ENCODE measurements at places on chromosomes 3 and 15.
A peak's percentile ranks its signal among the peaks of the same experiment; 100 is the strongest.

DNA sequence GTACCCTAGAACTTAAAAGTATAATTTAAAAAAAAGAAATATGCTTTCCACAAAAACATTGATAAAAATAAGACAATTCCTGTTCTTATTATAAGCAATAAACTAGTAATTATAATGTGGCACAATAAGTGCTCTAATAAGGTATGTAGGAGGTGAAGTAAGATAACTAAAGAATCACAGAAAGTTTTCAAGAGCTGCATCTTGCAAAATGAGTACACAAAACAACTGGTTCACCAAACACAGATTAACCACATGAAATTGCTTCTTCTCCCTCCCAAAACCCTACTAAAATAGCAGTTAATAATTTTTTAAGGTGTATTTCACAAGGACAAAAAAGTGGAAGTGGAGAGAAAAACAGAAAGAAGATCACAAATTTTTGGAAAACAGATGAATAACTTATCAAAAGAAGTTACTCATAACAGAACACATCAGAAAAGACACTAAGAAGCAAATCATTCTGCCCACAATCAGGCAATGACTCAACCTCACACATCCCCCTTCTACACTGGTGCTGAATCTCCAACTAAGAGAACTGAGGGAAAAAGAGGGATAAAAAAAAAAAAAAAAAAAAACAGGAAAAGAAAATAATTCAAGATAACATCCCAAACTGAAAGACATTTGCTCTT lies 64.2 kb downstream of the TBC1D5 start:
- DNase-seq = no peak

GRCh38 chr3:13886593-13887129 lies 6.8 kb upstream of the WNT7A start:
- no peak for DNase-seq

GRCh38 chr3:41338276-41338675 lies 139.0 kb downstream of the CTNNB1 start:
- no peak for DNase-seq

- no peak for DNase-seq
Measured at GRCh38 chr15:49686599-49686998, 65.8 kb downstream of the DTWD1 start.

DNA sequence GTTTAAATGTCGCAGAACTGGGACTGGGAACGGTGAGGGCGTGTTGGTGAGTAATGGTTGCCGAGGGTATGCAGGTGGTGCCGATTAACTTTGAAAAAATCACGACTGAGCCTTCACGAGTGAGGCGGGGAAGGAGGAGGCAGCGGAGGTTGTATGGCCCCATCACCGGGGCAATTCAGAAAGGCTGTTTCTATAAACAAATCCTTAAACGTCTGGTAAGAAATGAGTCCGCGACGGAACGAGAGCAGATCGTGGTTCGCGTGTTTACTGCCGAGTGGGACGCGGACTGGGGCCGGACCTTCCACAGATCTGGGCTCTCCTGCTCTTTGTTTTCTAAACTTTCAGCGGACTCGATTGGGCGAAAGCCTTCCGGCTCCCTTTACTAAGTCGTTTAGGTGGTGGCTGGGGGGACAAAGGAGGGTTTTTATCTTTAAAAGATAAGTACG lies 2.7 kb downstream of the IGF1R start:
- no peak for DNase-seq

- no peak for DNase-seq
Measured at GRCh38 chr3:144384241-144384979, 412.8 kb downstream of the DIPK2A start.

DNA sequence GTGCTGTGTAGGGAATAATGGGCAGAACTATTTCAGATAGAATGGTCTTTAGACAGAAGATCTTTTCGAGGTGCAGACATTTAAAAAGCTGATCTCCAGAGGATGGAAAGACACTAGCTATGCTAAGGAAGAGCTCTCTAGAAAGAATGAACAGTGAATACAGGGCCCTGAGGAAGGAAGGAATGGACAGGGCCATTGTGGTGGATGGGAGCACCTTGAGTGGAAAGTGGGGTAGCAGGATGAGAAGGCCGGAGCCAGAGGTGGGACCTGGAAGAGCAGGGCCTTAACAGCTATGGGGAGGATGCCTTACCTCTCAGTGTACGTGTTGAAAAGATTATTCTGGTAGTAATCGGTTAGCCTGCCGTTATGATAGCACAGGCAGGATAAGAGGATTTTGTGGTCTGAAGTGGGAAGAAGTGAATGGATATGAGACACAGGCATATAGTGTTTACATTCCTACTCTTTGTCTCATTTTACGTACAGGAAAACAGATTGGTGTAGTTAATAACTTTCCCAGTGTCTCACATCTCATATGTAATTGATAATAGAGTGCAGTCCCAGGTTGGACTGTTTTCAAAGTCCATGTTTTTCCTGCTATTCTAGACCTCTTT lies 172.4 kb downstream of the KLHL25 start:
- no peak for DNase-seq

DNA sequence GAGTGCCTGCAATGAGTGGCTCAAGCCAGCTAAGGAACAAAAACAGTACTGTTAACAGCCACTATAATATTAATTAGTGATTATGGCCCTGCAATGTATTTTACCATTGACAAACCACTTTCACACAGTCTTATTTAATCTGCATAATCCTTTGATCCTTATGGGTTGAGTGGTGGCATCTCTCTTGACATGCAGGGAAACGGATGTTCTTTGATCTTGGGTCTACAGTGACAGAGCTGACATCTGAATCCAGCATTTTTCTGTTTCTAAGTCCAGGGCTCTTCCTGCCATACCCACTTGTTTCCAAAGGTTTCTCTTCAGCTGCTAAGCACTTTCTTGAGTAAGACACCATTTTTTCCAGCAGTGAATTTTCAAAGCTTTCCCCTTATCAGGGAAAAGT lies 277.7 kb upstream of the ROPN1 start:
- DNase-seq = no peak

GRCh38 chr3:124268355-124268754 lies 276.4 kb upstream of the ROPN1 start:
- no peak for DNase-seq

DNA sequence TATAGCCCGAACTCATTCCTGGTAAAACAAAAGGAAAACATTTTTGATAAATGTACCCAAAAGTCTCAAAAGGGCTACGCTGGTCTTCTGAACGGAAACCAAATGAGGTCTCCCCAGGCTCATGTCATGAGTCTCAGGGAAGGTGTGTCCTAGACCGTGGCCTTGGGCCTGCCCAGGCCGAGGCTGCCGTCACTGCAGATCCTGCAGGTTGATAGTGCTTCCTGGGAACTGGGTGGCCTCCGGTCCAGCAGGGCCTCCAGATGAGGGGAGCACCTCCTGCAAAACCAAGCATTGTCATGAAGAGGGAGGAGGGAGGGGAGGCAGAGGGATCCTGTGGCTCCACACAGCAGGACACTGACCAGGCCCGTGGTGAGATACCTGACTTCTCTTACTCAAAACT lies 37.5 kb downstream of the ZXDC start:
- no peak for DNase-seq

DNA sequence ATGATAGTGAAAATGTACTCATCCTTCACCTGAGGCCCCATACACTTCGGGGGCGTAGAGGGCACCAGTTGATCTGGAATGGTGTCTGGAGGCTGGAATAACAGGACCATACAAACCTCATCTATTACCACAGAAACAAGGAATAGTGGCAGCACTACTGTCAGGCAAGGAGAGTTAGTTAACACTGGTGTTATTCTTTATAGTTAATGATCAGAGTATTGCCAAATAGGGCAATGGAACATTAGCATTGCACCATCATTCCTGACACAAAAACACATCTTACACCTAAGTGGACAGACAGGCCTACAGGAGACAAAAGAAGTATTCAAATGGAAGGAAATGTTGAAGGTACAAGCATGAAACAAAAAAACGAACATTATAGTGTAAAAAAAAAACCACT lies 137.0 kb upstream of the UBP1 start:
- DNase-seq = no peak

DNA sequence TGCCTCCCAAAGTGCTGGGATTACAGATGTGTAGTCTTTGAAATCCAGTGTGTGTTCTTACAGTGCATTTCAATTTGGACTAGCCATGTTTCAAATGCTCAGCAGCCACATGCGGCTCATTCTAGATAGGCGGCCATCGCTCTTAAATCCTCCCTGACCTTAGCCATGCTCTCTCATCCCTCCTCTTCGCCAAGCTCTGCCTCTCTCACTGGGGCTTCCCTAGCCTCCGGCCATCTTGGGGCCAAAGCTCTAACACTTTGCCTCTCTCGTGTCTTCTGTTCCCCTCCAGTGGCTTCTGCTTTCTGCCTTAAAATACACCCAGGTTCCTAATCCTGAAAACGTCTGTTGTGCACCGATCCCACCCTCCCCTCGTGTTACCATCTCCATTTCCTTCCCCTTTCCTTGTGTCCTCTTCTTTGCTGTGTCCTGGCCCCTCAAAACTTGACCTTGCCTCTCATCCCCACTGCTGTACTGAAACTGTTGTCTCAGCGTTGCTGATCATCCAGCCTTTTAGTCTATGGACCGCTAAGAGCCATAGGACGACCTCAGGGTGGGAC lies 1.4 kb upstream of the GHRL start:
- no peak for DNase-seq

DNA sequence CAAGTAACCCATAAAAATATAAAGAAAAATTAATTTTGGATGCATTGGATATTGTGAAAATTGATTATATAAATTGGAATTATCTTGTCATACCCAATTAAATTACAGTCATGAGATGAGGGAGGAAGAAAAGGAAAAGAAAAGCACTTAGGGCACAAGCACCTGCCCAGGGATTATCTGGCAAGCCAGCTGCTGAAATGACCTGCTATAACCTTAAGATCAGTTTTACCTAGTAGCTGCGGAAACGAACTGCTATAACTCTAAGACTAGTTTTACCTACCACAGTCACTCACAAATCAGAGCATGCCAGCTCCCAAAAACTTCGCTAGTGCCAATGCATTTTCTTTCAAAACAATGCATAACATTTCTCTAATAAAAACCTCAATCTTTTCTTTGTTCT lies 26.2 kb downstream of the LRRFIP2 start:
- DNase-seq = no peak

DNA sequence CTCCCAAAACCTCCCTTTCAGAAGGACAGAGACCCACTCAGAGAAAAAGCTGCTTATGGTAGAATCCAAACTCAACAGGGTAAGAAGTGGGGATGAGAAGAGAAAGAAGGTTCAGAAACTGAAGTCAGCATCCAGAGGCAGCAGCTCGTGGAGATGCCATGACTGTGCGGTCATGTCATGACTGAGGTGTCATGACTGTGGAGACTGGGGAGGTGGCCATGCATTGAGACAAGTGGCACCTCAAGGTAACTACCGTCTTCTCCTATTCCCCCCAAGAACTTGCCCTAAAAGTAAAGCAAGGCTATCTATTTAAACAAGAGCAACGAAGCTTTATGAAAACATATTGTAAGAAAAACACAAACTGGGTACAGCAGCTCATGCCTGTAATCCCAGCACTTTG lies 15.1 kb downstream of the CHRNA3 start:
- no peak for DNase-seq

DNA sequence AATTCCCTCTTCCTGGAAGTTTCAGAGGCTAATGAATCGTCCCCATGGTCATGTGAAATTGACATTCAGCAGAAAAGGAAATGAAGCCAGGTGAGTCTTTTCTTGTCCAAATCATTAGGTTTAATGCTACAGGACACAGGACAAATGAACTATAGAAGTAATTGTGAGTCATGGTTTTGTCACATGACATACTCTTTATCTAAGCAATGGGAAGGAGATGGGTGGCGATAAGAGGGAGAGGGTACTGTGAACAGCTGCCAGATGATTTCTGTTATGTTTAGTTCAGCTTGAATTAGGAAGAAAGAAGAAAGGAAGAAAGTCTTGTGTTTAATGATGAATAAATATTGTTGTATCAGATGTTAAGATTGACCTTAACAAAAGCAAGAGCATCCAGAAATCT lies 515.4 kb upstream of the ZNF717 start:
- no peak for DNase-seq

DNA sequence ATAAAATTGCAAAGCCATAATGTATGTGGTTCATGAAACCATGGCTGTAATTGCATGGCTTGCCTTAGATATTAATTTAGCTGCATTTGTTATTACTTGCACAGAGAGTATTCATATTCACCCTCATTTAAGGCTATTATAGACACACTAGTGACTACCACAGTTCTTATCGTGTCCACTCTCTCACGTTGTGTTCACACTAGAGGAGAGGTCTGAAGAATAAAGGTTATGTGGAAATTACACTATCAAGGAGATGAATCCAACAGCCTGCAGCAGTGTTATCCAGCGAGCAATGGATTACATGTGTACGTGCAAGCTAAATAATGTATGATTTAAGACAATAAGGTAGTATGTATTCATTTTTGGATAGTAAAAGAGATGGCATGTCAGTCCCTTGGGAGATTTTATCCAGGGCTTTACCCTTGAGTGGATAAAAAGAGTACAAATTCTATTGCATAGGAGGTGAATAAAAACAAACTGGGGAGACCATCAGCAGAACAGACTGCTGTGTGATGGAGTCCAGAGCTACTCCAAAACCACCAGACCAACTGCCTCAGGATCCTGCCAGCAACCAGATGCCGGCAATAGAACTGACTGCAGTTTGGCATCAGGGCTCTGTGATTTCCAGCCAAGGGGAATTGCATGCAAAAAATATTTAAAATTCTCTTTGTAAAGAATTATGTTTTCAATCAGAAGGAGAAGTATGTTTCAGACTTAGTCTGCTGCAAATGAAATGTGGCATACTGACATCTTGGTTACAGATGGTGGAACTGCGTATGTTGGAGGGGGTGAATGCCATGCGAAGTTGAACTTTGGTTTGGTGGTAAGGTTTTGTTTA lies 146.6 kb downstream of the RBMS3 start:
- DNase-seq = no peak

DNA sequence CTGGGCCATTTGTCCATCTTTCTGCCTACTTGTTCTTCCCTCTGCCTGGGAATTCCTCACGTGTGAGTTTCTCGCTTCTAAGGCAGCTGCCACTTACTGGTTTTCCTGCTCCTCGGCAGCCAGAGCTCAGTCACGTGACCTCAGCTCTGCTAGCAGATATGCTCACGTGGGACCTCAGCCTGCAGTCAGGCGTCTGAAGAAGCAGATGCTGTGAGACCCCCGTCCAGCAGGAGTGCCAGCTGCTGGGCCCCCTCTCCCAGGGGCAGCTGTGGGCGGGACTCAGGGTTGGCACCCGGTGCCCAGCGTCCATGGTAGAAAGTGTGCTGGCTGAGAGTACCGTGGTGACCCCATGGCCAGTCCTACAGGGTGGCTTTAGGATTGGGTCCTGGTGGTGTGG lies 161.3 kb upstream of the TLE3 start:
- peak; percentile 64 for DNase-seq
